ENCODE measurements at places on chromosomes 4 and X.

DNA sequence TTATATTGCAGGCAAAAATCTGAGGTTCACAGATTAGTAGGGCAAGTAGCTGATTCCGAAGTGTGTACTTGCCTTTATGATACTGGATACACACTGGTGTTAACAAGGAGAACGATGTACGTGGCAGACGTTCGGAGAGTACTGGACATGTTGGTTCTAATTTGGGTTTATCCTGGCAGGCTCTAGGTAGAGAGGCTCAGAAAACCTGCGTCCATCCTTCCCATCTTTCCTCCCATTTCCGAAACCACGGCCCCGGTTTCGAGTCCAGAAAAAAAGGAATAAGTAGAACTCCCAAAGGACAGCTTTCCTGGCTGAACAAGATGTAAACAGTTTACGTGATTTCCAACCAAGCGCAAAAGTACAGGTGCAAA is 351 bp upstream of the SLC30A9 start:
- no peak for DNase-seq

- no peak for DNase-seq
Measured at GRCh38 chrX:147800663-147801062, 111.1 kb upstream of the FMR1 start.

GRCh38 chr4:3115637-3116270 is 41.3 kb downstream of the HTT start:
- DNase-seq: no peak

DNA sequence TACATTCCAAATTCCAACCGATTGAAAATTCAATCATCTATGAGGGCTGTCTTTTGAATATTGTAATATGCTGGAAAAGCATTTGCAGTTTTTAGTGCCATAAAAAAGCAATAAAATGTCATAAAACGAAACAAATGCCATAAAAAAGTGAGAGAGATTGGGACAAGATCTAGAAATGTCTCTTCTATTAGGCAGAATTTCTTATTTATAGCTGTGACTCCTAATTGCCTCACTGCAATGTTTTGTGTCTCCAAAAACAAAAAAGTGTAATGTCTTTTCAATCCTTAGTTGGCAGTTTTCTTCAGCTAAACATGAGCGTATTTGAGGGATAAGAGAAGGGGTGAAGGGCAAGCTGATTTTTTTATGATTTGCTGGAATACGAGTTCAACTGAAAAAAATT is 153.9 kb downstream of the NAF1 start:
- no peak for DNase-seq

- no peak for DNase-seq
Measured at GRCh38 chr4:173443121-173443520, 44.2 kb upstream of the SCRG1 start.

DNA sequence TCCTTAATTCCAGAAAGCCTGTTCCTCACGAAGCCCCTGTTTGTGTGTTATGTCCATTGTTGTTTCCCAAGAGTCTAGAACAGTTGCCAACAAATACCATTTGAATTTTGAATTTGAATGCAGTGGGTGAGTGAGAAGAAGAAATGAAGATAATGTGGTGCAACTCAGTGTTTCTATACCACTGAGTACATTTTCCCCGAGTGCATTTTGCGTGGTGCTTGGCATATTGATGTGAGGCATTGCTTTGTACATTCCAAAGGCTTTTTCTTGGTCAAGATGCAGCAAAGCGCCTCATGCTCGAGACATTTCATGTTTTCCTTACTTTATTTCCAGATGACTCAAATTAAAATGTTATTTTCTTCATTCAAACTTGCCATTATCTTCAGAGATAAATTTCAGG is 253.1 kb upstream of the RPS6KA3 start:
- no peak for DNase-seq

DNA sequence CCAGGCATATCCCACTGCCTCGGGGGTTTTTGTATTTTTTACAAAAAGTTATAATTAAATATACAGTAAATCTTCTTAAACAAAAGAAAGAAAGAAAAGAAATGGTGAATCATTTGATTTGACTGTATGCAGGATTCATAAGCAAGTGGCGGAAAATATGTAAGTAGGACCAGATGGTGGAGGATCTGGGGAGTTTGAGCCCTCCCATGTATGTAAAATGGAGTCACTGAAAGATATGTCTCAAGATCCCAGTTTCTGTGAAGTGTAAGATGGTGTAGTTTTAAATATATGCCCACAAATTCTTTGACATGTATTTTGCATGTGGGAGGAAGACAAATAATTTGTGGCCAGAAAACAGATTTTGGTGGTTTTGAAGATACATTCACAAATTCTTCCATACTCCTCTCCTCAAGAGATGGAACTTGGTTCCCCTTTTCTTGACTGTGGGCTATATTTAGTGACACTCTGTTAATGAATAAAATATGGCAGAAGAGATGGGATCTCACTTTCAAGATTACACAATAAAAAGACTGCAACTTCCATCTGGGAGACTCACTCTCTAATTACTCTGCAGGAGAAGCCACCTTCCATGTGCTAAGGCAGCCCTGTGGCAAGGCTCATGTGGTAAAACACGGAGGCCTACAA is 133.6 kb upstream of the S100G start:
- DNase-seq: no peak

- no peak for DNase-seq
Measured at GRCh38 chr4:84483688-84484087, 15.4 kb downstream of the NKX6-1 start.

DNA sequence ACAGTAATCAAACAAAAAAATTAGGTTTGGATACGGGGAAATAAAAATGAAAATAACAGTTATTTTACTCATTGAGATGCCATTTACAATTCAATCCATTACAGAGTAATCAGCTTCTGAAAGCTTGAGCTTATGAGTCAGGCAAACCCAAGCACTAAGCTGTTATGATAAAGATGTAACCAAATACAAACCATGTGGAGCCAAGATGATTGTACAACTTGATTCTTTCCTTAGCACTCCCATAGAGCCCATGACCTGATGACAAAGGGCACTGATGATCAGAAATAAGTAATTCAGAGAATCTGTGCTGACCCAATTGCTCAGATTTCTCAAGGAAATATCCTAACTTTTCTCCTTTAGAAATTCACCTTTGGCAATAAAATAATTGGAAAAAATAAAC is 40.5 kb upstream of the PRKG2 start:
- DNase-seq: no peak

GRCh38 chr4:107034091-107034995 is 1.8 kb downstream of the DKK2 start:
- DNase-seq: no peak

- DNase-seq: no peak
Measured at GRCh38 chr4:95640311-95640710, 91.5 kb upstream of the UNC5C start.

GRCh38 chrX:57918750-57919436 is 8.6 kb upstream of the ZXDA start:
- no peak for DNase-seq

DNA sequence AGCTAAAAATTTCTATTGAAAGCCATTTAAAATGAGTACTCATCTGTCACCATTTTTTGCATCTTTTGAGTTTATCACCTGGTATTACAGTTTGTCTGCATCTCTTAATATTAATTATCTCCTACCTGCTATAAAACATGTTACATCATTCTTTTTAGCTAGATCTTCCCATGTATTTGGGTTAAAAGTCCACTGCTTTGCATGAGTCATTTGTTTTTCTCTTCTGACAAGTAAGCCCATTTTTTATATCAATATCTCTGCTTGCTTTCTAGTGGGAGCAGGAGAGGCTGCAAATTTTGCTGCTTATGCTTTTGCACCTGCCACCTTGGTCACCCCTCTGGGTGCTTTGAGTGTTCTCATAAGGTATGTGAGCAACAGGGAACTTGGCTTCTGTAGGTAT is 16.1 kb downstream of the NIPAL1 start:
- no peak for DNase-seq

- no peak for DNase-seq
Measured at GRCh38 chr4:1090465-1091440, 22.6 kb downstream of the RNF212 start.

GRCh38 chr4:136484996-136485395 is 1047.3 kb downstream of the PCDH18 start:
- DNase-seq: no peak

- DNase-seq: peak; percentile 69
Measured at GRCh38 chrX:71178908-71179307, 34.3 kb downstream of the NLGN3 start.

DNA sequence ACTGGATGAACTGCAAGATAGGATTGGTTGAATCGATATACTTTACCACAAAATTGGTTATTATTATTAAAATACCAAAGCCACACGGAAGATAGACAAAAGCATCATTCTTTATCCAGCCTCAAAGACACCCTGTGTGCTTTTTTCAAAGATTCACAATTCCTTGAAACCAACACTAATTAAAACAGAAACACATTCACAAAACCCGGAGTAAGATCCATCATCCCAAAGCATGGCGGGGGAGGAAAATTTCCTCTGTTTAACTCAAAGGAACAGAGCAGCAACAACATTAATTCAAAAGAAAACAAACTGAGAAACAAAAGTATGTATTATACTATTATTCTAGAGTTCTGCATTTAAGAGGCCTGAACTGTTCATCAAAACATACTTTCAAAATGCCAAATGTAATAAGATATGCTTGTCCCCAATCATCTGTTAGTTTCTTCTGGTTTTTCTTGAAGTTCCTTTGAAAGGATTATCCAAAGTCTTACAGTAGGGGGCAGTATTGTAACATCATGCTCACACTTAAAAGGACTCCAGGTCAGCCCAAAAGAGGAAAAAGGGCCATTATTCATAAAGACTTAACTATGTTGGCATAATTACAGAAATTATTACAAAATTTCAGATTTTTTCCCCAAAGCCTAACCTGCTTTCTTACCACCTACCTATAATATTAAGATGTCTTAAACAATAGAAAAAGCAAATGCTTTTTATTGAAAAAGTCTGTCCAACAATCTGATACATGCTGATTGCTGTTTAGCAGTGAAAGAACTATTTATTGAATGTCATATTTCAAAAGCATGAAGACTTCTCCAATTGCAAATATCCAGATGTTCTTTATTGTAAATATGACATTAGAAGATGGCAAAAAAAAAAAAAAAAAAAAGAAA is 168.7 kb downstream of the SCFD2 start:
- peak; percentile 49 for DNase-seq

DNA sequence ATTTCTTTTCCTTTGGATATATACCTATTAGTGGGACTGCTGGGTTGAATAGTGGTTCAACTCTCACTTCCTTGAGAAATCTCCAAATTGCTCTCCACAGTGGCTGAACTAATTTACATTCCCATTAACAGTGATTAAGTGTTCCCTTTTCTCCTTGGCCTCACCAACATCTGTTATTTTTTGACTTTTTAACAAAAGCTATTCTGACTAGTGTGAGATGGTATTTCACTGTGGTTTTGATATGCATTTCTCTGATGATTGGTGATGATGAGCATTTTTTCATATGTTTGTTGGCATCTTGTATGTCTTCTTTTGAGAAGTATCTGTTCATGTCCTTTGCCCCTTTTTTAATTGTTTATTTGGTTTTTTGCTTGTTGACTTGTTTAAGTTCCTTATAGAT is 413.0 kb downstream of the MAPK10 start:
- no peak for DNase-seq

Measured in NT2/D1 (cell line).